ENCODE measurements at places on chromosomes 12 and 14.
A peak's percentile ranks its signal among the peaks of the same experiment; 100 is the strongest.

DNA sequence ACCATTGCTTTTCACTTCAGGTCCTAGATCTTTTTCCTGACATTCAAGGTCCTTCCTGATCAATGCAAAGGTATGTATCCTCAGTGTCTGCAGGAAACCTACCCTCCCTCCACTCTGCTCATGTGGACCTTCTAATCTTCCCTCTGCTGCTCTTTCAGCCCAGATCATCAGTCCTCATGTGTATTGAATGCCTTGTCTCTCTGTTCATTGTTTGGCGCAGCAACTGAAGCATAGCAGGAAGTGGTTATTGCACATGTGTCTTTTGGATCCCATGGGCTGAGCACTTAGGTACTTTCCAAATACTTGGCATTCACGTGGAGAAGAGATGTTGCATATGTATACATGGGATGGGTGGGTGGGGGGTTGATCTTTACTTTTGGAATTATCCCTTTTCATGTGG lies 4.3 kb upstream of the NIN start:
- no peak for DNase-seq

GRCh38 chr12:121334513-121335343 lies 17.5 kb downstream of the ANAPC5 start:
- no peak for DNase-seq

GRCh38 chr14:50311972-50312733 lies at the start of the genes DMAC2L and L2HGDH:
Gene DMAC2L, plus strand, starts transcription at chr14:50312324. Its CDS starts 9,164 bp downstream, at chr14:50321488.
Gene L2HGDH, minus strand, starts transcription at chr14:50312229. Its CDS starts 79 bp downstream, at chr14:50312150.
- peak; percentile 86 for DNase-seq

- DNase-seq: no peak
Measured at GRCh38 chr12:60539592-60539991, 943.8 kb downstream of the SLC16A7 start.

DNA sequence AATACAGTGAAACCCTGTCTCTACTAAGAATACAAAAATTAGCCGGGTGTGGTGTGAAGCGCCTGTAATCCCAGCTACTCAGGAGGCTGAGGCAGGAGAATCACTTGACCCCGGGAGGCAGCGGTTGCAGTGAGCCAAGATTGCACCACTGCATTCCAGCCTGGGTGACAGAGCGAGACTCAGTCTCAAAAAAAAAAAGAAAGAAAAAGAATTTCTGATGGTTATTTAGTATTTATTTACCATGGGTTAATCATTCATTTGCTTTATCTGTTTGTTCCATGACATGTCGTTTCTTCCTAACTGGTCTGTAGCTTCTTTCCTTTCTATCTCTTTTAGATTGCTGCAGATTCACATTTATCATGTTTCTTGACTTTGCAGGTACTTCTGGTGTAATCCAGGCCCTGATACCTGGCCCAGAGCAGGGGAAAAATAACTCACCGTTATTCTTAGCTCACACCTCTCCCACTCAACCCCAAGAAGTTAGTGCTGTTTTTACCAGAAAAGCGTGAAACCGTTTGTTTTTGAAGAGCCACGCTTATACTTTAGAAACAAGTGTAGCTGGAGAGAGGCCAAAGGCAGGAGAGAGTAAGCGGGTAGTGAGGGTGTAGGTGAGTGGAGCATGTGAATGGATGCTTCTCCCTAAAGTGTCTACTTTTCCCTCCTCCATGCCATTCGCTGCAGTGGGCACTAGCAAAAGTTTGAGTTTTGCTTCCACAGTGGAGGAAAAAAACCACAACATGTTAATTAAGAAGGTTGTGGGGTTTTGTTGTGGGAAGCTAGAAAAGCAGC lies 45.4 kb downstream of the SRGAP1 start:
- no peak for DNase-seq

GRCh38 chr14:32134448-32135097 lies 57.5 kb downstream of the ARHGAP5 start:
- no peak for DNase-seq

- no peak for DNase-seq
Measured at GRCh38 chr14:103550451-103551337, 11.8 kb downstream of the BAG5 start.

DNA sequence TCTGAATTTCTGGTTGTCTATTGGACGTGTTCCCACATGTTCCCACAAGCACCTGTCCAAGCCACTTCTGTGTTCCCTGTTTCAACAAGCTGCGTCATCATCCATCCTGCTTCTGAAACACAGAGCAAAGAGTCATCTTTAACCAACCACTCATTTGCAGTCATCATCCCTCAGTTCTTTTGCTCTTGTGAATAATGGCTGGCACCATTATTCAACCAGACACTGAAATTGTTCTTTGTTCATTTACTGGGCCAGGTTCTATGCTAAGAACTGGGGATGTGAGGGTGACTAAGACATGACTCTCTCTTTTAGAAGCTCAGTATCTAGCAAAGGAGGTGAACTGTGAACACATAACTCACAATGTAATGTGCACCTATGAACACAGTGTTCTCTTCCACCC lies 40.7 kb upstream of the ANO4 start:
- DNase-seq: no peak

GRCh38 chr12:131189781-131190180 lies 236.1 kb downstream of the ADGRD1 start:
- DNase-seq: no peak

DNA sequence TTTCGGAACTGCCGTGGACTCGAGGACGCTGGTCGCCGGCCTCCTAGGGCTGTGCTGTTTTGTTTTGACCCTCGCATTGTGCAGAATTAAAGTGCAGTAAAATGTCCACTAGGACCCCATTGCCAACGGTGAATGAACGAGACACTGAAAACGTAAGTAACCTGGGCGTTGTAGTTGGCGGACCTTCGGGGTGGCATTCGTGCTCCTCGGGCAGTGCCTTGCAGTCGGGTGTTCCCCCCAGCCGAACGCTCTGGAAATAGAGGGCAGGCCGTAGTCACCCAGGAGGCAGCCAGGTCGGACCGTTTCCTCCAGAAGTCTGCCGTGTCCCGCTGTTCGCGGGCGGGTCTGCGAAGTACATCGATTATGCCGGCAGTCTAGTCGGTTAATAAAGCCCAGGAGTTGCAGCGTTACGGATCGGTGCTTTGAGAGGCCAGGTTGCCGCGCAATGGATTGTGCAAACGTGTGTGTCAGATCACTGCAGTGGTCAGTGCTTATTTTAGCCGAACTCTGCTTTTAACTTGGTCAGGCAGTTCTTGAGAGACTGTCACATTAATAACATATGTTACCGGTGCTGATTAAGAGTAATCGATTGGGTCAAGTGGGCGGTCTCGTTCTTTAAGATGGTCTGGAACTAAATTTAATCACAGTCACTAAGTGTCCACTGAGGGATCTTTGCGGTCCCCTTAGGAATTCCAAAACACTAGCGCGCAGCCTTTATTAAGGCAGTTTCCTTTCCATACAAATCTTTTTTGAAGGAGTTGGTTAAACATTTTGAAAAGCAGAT lies 906 bp downstream of the MARK3 start:
- peak; percentile 19 for DNase-seq

DNA sequence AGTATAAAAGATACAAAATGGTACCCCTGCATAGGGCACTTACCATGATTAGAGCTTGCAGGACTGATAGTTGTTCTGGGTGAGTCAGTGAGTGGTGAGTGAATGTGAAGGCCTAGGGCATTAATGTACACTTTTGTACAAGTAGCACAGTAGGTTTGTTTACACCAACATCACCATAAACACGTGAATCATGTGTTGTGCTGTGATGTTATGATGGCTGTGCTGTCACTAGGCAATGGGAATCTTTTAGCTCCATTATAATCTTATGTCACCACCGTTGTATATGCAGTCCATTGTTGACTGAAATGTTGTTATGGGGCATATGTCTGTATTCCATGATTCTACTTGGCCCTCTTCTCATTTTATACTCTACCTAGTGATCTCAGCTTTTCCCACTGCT lies 11.8 kb downstream of the NUBPL start:
- DNase-seq: no peak

DNA sequence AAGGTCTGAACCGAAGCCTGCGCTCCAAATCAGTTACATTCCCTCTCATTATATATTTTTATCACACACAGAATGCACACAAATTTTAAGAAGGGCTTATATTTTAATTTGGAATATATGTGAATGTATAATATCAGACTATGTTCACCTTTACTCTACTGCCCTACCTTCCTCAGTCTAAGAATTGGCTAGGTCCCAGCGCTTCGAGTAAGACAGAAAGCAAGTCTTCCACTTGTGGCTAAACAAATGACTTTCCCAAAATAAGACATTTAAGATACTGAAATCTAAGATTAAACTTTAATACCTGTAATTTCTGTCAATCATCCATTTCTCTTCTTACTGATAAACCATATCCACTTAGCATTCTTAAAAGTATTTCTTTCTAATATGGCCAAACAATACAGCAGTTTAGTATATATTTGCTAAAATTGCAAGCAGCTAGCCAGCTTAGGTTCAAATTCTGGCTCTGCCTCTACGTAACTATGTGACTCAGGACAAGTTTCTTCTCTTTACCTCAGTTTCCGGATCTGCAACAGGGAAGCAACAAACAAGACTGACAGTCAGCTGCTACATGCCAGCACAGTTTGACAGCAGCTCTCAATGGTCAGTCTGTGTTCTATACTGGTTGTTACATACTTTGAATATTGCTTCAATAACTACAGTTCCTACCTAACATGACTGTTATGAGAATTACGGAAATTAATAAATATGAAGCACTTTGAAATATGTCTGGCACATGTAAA lies 2.0 kb downstream of the INTS13 start:
- DNase-seq: no peak

DNA sequence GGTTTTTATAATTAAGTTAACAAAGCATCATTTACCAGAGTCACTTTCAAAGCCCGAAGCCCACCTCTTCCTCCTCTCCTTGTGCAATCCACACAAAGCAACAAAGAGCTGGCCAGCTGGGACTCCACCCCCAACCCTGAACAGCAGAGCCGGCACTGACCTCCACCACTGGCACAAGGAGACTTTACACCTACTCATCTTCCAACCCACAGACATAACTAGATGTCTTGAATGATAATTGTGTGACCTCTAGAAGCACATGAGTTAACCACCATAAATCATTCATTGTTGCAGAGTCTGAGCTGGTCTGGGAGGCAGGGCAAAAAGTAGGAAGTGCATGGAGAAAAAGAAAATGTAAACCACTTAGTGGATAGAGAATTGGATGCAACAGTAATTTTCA lies 72.2 kb downstream of the ST8SIA1 start:
- DNase-seq: no peak

GRCh38 chr12:107014055-107014454 lies 27.1 kb upstream of the MTERF2 start:
- DNase-seq: no peak

DNA sequence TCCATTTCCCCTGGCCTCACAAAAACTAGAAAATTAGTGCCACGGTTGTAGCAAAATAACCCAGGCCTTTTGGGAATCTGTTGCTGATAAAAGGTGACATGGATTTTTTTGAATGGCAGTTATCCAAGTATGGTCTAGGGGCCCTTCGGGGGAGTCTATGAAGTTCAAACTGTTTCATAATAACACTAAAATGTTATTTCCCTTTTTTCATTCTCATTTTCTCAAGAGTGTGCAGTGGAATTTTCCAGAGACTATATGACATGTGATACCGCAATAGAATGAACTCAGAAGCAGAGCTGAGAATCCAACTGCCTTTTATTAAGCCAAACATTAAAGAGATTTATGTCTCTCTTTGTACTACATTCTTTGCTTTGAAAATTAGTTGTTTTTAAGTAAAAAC lies 26.9 kb downstream of the GSTZ1 start:
- no peak for DNase-seq

DNA sequence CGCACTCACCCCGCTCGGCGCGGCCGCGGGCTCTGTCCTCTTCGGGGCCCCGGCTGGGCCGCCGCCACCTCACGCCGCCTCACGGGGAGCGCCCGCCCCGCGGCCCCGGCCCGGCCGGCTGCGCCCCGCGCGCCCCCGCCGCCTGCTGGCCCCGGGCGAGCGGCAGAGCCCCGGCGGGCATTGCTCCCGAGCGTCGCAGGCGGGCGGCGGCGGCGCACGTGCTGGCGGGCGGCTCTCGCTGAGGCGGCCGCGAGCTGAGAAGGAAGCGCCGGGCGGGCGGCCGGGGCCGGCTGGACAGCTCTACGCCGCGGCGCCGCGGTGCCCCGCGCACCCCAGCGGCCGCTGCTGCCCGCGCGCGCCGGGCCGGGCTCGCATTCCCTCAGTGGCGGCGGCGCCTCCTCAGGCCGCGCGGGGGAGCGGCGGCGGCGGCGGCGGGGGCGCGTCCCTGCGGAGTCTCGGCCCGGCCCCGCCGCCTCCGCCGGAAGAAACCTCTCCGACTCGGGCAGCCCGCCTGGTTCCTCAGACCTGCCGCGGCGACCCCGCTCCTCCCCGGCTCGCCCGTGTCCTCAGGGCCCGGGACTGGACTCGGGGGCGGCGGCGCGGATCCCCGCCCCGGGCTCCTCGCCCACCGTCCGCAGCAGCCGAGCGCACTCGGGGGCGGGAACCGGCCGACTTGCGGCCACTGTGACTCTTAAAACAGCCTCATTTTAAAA lies at the start of gene PITPNM2:
Gene PITPNM2, minus strand, starts transcription at position 347 of the 713 bp plus-strand sequence. CDS start 116,500 bp downstream, outside the sequence.
- peak; percentile 62 for DNase-seq

GRCh38 chr12:52320784-52321400 lies at the start of gene KRT83:
Gene KRT83, minus strand, starts transcription at chr12:52321398. Its CDS starts 63 bp downstream, at chr12:52321335.
- no peak for DNase-seq

DNA sequence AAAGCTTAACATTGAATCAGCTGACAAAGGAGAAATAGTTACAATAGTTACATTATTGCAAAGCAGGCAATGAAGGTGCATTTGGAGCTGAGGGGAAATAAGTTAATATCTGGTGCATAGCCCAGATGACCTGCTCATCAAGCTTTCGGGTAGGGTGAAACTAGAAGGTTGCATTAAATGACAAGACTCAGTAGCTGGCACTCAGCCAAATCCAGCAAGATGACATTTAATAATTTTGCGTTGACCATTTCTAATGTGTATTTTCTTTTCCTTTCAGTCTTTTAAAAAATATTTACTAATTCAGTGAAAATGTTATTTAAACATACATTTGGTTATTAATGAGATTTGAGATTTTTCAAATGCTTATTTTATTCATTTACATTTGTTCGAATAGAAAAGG lies 188.6 kb downstream of the SLC5A8 start:
- no peak for DNase-seq

- DNase-seq: no peak
Measured at GRCh38 chr12:104579718-104580495, 123.2 kb downstream of the CHST11 start.

GRCh38 chr14:24818058-24818822 lies 184.2 kb upstream of the GZMB start:
- DNase-seq: no peak

DNA sequence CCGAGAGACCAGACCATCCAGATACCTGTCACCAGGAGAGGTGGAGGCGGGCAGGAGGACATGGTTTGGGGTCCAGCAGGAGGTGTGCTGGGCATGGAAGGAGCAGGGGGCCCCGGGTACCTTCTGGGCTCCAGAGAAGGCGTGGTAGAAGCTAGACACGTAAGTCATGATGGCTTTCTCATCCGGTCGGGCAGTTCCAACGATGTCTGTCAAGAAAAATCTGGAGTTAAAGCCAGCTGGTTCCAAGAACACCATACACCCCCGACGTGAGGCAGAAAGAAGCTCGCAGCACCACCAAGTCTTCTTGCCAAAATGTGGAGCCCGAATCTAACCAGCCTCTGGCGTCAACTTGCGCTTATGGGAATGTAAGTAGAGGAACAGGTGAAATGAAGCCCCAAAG lies 76.7 kb downstream of the ACTN1 start:
- DNase-seq: no peak

Measured in stimulated activated CD4-positive, alpha-beta T cell treated with anti-CD3 and anti-CD28 coated beads, Interleukin-12 subunit alpha, Interleukin-12 subunit beta, amount 100 ng/mL, for 4 hours (primary cell).